Immature natural killer cell (primary cell): ENCODE measurements at places on chromosomes 11 and 22. TPM values are rescaled to one million over a fixed set of nuclear protein-coding genes. Genes with fewer than 3 reads are reported as not detected.

Gene KCNJ4
- not detected for polyA plus RNA-seq

Gene TMEM9B
- polyA plus RNA-seq, result 186 TPM

Gene JAML
- 26.3 TPM for polyA plus RNA-seq

Gene C11orf97
- not detected for polyA plus RNA-seq

Gene LGR4
- polyA plus RNA-seq, result 0.51 TPM

Gene TMEM41B
- polyA plus RNA-seq, result 5.4 TPM

GRCh38 chr22:33518405-33518804 lies 401.9 kb downstream of the LARGE1 start:
- DNase-seq, result no peak

DNA sequence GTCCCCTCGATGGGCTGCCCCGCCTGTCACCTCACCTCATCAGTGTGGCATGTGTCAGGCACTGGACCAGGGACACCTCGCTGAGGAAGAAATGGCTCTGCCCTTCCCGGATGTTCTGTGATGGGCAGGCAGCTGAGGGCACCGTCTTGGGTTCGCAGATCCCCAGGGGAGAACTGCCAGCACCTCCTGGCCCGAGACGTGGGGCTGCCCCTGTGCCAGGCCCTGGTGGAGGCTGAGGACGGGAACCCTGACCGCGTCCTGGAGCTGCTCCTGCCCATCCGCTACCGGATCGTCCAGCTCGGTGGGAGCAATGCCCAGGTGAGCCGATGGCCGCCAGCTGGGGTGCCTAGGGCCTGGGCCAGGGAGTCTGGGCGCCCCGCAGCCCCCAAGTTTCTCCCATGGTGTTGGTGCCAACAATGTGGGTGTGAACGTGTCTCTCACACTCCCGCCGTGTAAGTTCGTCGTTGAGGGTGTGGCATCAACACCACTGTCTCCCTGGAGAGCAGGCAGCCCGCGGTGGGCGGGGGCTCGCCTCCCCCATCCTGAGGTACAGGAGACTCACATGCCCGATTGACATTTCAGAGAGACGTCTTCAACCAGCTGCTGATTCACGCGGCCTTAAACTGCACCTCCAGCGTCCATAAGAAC lies 7.3 kb upstream of the GTSE1 start:
- DNase-seq, result peak; percentile 88

GRCh38 chr22:42299586-42300258 lies 29.3 kb upstream of the TCF20 start:
- peak; percentile 19 for DNase-seq

DNA sequence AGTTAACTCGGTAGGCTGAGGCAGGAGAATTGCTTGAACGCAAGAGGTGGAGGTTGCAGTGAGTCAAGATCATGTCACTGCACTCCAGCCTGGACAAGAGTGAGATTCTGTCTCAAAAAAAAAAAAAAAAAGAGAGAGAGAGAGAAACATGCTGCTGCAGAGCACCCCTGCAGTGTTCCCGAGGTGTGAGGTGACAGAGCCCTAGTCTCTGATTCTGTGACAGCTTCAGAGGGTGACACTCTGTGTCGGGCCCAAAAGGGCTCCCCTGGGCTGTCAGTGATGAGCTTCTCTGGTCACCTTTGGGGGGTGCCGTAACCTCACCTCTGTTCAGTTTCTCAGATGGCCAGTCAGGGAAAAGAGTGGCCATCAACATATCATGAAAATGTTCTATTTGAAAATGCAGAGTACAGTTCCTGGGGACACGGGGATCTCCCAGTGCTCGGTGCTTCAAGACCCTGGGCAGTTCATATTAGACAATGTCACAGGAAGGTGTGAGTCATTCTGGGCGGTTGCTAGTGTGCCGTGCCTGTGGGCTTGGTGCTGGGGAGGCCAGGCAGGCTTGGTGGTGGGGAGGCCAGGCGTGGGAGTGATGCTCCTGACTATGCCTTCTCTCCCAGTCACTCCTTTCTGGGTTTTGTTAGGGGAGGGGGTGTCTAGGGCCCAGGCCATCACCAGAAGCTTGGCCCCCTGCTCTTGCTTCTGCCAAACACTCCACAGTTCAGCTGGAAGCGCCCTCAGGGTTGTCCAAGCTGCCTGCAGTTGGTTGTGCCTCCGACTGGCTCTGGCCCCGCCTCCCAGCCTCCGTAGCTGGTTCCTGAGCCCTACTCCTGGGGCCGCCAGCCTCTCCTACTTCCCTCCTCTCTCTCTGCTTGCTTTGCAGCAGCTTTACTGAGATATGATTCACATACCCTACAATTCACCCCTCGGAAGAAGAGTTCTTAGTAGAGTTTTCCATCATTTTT lies 52.5 kb upstream of the CLDN5 start:
- peak; percentile 59 for DNase-seq

GRCh38 chr11:67450796-67451657 lies 1.5 kb downstream of the GPR152 start:
- DNase-seq, result no peak

DNA sequence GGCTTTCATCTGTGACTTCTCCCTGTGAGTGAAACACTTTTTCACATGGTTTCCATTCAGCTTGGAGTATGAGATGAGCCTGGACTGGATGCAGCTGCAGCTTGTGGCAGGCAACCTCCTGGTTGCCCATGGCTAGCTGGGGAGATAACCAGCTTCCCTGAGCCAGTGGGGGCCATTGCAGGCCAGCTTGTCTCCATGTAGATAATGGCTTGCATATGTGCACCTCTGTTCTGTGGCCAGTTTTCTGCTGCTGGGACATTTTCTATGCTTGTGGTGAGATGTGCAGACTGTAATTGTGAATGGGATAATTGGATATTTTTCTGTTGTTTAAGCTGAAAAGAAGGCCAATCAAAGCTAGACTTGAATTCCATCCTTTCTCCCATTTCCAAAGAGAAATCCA lies 38.5 kb downstream of the INSC start:
- no peak for DNase-seq

DNA sequence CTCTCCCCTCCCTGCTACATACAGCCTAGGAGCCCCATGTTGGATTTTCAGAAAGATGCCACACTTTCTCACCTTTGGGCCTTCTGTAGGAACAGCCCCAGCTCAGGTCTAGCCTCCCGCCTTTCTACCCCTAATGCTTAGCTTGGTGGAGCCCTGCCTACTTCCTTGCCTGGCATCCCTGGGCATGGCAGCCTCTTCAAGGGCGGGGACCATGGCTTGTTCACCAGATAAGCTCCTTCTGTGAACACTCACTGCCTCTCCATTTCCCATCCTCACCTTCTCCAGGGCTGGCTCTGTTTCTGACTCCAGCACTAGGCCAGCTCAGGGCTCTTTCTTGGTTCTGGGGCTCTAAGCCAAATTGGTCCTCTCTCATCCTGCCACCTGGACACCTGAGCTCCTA lies 1.4 kb downstream of the SEPTIN3 start:
- no peak for DNase-seq

DNA sequence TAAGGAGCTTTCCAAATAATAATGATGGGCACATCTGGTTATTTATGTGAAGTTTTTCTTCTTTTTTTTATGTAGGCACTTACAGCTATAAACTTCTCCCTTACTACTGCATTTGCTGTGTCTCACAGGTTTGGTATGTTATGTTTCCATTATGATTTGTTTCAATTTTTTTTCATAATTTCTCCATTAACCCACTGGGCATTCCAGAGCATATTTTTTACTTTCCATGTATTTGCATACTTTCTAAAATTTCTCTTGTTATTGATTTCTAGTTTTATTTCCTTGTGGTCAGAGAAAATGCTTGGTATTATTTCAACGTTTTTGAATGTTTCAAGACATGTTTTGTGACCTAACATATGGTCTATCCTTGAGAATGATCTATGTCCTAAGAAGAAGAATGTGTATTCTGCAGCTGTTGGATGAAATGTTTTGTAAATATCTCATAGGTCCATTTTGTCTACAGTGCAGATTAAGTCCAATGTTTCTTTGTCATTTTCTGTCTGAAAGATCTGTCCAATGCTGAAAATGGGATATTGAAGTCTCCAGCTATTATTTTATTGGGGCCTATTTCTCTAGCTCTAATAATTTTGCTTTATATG lies 362.1 kb downstream of the DDX10 start:
- DNase-seq, result no peak

- DNase-seq, result no peak
These were observed 82.2 kb downstream of the SERGEF start for GRCh38 chr11:17930544-17931125.

DNA sequence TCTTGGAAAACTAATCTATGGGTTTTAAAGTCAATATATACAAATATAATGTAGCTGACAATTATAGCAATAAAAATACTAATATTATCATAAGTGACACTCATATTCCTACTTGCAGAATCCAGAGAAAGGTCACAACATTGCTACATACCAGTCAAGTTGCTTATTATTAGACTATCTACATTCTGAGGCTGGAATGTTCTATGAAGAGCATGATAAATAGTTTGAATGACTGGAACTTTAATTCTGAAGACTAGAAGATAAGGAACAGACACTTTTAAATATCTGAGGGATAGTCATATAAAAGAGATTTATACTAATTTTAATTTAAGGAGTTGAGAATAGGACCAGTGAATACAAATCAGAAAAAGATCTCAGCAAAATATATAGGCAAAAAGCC lies 146.0 kb downstream of the GUCY1A2 start:
- DNase-seq, result no peak

GRCh38 chr22:35864545-35865165 lies 147.0 kb downstream of the APOL5 start:
- DNase-seq, result no peak

DNA sequence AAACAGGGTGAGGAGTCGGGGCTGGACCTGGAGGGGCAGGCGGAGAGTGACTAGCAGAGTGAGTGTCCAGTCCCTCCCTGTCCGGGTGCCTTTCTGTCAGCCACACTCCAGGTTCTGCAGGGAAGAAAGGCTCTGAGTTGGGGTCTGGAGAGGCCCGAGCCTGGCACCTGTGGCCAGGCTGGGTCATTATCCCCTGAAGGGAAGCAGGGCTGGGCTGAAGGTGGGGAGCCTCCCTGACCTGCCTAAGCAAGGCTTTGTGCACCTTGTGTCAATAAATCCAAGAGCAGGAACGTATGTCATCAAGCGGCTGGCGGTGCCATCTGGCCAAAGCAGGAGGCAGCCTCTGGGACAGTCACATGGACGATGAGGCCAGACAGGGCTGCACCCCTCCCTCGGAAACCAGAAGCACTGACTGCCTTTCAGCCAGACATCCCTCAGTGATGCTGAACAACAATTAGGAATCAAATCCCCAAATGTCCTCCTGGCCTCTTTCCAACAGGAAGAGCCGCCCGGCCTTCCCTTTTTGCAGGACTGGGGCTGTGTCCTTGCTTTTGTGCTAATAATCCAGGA lies 73.9 kb upstream of the FGF3 start:
- no peak for DNase-seq

- DNase-seq, result no peak
These were observed 56.3 kb upstream of the ATXN10 start for GRCh38 chr22:45615364-45615763.

DNA sequence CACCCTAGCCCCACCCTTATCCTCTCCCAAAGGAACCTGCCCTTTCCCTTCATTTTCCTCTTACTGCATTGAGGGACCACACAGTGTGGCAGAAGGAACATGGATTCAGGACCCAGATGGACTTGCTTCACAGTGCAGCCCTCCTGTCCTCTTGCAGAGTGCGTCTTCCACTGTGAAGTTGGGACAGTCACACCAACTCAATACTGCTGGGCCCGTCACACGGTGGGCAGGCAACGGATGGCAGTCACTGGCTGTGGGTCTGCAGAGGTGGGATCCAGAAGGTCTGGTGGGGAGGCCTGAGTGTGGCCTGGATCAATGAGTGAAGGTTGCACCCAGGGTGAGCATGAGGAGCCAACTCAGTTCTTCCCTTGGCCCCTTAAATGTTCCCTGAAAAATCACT lies 129.9 kb upstream of the B3GAT1 start:
- no peak for DNase-seq

- DNase-seq, result no peak
These were observed 12.0 kb downstream of the KCNQ1OT1 start for GRCh38 chr11:2687782-2688191.

DNA sequence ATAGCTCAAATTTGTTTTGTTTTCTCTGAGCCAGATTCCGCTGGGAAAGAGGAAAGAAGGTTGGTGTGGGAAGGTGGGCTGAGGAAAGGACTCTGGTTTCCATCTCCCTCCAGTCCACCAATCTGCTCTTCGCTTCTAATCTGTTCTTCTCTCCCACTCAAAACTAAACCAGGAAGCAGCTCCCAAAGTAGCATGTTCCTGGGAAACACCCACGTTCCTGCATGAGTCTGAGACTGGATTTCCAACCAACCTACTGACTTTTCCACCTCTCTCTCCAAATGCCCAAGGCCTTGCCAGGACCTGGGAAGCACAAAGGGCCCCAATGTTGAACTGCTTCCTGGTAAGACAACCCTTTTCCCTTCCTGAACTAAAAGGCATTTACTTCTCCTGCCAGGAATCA lies 110.2 kb downstream of the WT1 start:
- no peak for DNase-seq

DNA sequence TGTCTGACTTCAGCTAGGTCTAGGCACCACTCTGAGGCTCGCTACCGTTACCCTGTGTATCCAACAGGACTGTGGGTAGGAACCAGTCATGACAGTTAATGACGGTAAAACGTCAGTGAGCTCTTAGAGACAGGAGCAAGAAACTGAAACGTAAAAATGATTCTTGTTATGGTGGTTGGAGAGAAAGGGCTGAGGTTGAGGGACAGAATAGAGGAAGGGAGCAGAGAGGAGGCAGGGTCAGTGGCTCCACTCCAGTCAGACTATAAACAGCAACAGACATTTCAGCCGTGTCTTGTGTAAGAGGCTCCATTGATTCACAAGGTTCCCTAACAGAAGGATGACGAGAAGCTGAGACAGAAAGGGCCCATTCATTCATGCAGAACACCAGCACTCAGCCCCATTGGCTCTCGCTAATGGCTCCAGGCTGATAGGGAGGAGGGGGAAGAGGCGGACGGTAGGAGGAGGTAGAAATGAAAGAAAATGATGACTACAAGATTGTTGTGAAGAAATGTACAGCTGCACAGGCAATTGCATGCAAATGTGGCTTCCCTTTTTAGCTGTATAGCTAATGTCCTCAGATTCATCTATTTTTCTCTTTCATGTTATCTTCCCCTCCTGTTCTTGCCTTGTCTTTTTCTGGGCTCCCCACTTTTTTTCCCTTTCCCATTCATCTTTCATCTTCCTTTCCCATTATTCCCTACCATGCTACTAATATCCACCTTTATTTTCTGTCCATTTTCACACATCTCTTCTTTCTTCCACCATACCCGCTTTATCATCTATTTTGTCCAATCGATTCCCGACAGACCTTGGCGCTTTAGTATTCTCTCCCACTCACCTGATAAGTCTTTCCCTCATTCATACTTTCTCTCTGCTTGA lies 34.3 kb downstream of the ETS1 start:
- no peak for DNase-seq
